ENCODE measurements at places on chromosomes 2 and 18.

GRCh38 chr2:8754106-8754776 is 72.4 kb downstream of the ID2 start:
- DNase-seq = no peak

- no peak for DNase-seq
These were observed 90.6 kb upstream of the WDR75 start for GRCh38 chr2:189350540-189351209.

- DNase-seq = no peak
These were observed 62.6 kb upstream of the ALPP start for GRCh38 chr2:232315923-232316299.

DNA sequence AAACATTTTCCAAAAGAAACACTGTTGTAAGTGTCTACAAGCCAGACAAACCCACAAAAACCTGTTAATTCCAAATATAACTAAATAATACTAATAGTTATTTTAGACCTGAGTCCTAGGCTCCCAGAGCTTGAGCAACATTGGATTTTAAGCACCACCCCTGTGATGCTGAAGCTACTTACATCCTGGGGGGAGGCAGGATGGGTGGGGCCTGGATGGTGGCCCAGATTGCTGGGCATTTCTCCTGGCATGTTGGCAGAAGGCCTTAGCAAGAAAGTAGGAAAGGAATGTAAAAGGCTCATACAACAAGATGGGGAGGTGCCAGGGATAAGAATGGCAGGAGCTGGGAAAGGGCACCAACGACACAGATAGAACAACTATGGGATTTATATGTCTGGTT is 50.7 kb upstream of the OTX1 start:
- no peak for DNase-seq

GRCh38 chr2:127650041-127650784 is 4.3 kb downstream of the GPR17 start:
- DNase-seq = no peak

GRCh38 chr2:144971786-144972335 is 451.9 kb upstream of the ZEB2 start:
- no peak for DNase-seq

- DNase-seq = no peak
These were observed 55.5 kb downstream of the ARHGAP28 start for GRCh38 chr18:6785001-6785400.

- no peak for DNase-seq
These were observed 59.2 kb downstream of the SRBD1 start for GRCh38 chr2:45551862-45552261.

DNA sequence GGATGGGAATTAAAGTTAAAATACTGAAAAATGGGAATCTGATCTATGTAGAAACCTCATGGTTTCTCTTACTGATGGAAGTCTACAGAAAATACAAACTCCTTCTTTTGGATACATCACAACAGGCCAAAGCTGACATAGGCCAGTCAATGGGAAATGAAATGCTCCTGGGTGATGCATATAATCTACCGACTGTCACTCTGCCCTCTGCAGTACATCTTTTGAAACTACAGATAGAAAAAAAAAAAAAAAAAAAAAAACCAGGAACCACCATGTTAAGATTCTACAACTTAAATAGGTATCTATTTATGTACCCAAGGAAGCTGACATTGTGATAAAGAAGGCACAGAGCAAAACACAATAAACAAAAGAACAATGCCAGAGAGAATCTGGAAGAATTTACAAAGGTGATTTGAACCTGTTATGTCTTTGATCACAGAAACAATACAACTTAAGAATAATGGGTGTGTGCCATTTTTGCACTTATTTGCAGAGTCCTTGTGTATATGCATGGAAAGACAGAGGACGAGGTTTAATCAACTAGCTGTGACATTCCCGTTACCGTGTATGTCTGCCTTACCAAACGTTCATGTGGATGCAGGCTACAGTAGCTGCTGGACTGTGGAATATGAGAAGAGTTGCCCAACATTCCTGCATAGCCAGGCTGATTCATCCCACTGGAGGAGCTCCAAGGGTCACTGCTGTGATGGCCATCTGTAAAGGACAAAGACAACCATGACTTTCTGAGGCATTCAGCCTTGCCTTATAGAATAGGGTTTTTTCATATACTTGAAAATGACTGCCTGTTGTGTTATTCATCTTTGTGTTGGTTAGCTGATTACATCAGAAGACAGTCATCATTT is 312.7 kb downstream of the TCF4 start:
- DNase-seq = no peak

GRCh38 chr18:44699572-44700261 is 19.0 kb downstream of the SETBP1 start:
- no peak for DNase-seq

DNA sequence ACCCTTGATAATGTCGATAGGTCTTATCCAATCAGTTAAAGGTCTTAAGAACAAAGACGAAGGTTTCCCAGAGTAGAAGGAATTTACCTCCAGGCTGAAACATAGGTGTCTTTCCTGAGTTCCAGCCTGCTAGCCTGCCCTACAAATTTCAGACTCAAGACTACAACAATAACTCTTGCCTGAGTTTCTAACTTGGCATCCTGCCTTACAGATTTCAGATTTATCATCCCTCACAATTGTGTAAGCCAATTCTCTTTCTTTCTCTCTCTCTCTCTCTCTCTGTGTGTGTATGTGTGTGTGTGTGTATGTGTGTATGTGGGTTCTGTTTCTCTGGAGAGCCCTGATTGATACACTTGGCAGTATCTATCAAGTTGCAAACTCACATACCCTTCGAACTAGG is 37.2 kb upstream of the B4GALT6 start:
- DNase-seq = no peak

DNA sequence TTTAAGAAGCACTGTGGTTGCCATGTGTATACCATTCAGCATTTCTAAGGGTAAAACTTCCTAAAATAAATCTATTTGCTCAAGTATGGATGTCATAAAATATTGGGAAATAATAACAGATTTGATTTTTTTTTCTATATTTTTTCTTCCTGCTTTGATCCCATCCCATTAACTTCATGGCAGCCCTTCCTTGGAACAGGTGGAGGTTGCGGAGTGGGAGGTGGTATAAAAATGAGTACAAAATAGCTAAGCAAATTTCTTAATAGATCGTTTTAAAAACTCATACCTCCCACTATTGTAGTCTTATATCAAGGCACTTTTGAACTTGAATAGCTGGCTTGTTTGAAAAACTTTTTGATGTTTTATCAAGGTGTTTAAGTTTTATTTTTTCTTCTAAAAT is 152.1 kb upstream of the KYNU start:
- DNase-seq = no peak

DNA sequence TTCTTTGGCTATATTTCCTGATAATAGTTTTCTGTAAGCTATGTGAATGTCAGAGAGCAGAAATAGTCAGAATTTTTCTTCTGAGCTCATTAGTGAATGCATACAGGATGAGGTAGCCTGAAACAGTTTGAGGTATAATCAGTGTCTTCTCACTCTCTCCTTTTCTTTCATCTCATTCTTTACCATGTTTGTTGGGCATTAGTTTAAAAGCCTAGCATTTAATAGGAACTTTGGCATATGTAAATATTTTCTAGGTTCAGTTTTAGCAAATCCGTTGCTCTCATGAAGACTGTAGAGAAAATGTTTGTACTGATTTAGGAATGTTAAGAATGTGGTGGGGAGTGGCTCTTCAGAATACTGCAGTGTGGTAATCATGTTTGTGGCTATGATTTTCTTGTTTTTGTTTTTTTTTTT is 119.4 kb downstream of the PARD3B start:
- no peak for DNase-seq

GRCh38 chr18:24052053-24052452 is 37.5 kb downstream of the TTC39C start:
- DNase-seq = no peak

DNA sequence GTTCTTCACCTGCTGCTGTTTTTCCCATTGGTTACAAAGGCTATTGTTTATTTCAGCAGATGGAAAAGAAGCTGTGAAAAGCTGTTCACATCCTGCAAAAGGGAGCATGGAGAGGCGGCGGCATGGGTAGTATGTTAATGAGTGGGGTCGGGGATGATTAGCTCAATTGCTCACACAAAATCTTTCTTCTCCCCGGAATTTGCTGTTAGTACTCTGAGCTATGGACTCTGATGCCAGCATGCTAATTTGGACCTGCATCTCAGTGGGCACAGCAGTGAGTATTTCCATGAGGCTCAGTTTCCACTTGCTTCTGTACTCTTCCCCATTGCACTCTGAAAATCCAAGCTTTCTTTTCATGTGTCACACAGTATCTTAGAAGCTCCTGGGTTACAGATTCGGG is 61.6 kb downstream of the DNER start:
- DNase-seq = no peak
